ENCODE measurements at places on chromosomes 1 and 21. TPM values are rescaled to one million over a fixed set of nuclear protein-coding genes. Genes with fewer than 3 reads are reported as not detected.

- no peak overlapping the region for H3K4me3 ChIP-seq
- no peaks in the 10 kb centered on the region for H3K4me1 ChIP-seq
- H3K27me3 ChIP-seq: no peaks in the 10 kb centered on the region
- DNase-seq: no peak
- no peak overlapping the region for H3K27ac ChIP-seq
Measured at GRCh38 chr1:33228935-33229487, 27.3 kb upstream of the ZNF362 start.

- DNase-seq: no peak
- H3K36me3 ChIP-seq: no peaks in the 10 kb centered on the region
- H3K4me1 ChIP-seq: no peaks in the 10 kb centered on the region
- H3K27me3 ChIP-seq: no peaks in the 10 kb centered on the region
- no peak overlapping the region for H3K27ac ChIP-seq
- H3K4me3 ChIP-seq: no peak overlapping the region
Measured at GRCh38 chr1:182120411-182121258, 59.1 kb upstream of the ZNF648 start.

The EXOC8 gene
- total RNA-seq: 31.9 TPM

GRCh38 chr1:214010197-214010573 lies 22.4 kb downstream of the PROX1 start:
- no peaks in the 10 kb centered on the region for H3K36me3 ChIP-seq
- no peaks in the 10 kb centered on the region for H3K27me3 ChIP-seq
- H3K27ac ChIP-seq: no peak overlapping the region
- DNase-seq: no peak

DNA sequence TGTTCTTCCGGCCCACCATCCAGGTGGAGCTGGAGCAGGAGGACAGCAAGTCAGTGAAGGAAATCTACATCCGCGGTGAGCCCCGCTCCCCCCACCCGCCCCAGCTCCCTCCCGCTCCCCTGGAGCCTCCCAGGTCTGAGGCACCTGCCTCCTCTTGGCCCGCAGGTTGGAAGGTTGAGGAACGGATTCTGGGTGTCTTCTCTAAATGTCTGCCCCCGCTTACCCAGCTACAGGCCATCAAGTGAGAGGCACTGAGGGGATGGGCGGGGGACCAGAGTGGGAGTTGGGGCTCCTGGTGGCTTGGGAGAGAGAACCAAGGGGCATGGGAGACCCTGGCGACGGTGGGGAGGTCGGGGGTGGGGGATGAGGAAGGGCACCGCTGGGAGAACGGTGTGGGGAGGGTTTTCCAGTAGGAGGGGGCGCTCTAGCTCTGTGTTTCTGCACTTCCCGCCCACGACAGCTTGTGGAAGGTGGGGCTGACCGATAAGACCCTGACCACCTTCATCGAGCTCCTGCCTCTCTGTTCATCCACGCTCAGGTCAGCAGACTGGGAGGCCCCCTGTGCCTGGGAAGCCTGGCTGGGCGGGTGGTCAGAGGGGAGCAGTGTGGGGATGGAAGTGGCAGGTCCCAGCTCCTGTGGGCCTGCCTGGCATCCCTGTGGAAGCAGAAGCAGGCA lies 4.2 kb downstream of the LRRC71 start:
- DNase-seq: no peak
- H3K4me1 ChIP-seq: peaks cover 33% of the 10 kb centered on the region
- H3K27me3 ChIP-seq: peaks cover 70% of the 10 kb centered on the region
- H3K4me3 ChIP-seq: no peak overlapping the region

The VHLL gene
- total RNA-seq: not detected
